ENCODE measurements at places on chromosomes 3 and 15.

GRCh38 chr3:155491696-155492095 is 198.2 kb upstream of the STRIT1 start:
- DNase-seq: no peak

DNA sequence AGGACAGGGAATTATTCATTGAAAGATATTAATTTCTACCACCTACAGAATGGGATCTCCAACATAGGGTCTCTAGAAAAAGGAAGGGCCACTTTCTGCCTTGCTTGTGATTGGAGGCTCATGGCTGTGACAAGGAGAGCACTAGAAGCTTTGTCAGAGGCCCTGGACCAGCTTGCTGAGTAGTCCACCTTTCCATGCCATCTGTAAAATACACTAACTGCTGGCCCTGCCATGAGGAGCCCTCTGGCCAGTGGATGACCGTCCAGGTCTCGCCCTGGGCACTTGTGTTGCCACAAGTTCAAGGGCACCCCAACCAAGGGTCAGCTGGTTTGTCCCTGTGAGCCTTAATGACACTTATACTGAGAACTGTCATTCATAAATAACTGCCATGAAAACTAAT is 1.6 kb upstream of the SYNM start:
- no peak for DNase-seq

DNA sequence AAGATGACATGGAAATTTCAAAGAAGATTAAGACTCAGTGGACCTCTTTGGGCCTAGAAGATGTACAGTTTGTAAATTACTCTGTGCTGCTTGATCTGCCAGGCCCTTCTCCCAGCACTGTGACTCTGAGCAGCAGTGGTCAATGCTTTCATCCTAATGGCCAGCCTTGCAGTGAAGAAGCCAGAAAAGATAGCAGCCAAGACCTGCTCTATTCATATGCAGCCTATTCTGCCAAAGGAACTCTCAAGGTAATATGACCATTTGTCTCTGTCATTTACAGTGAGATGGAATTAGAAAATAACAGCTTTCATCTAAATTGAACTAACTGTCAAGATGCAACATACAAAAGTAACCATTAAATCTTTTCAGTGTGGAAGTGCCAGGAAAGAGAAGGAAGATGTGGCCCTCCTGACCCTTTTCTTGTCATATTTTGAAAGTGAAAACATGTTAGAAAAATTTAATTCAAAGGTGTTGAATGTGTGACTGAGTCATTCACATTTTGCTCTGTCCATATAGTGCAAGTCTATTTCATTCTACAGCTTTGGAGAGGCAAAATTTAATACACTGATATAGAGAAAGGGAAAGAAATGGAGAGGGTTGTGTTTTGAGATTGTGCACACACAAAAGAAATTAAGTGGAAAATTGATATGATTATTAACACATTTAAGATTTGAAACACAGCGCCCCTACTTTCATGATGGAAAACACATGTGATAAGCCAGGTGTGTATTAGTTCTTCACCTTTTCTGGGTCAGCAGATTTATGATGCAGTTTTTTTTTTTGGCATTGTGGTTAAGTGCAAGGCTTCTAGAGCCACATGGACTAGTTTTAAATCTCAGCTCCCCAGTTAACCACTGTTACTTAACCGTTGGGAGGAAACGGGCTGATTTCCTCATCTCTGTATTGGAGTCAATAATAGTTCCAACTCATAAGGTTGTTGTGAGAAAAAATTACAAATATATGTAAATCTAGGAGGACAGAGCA is 375.1 kb downstream of the NAALADL2 start:
- DNase-seq: no peak

DNA sequence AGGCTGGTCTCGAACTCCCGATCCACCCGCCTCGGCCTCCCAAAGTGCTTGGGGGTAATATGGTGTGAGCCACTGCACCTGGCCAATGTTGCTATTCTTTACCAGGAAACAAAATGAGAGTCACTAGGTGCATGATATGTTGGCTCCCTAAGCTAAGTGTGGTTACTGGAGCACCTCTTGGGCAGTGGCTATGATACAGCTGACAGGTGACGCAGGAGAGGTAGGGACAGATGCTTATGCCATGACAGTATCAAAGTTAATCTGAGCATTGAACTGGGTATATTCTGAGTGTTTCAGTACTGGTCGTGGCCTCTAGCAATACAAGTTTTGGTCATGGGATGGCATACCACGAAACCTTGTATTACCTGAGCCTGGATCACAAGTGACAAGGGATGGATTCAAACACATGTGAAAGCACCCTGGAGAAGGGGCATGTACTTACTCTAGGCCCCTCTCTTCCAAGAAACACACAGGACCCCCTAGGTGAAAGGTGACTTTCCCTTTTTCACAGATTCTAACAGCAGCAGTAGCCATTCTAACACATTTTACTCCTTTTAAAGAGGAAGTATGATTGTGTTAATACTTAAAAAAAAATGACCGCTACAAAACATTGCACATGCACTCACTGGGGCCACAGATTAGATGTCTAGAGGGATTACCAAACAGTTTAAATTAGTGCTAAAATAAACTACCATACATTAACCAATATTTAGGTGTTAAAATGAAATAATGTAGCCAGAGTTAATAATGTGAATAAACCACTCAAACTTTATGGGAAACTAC is 467.3 kb downstream of the SHQ1 start:
- no peak for DNase-seq

DNA sequence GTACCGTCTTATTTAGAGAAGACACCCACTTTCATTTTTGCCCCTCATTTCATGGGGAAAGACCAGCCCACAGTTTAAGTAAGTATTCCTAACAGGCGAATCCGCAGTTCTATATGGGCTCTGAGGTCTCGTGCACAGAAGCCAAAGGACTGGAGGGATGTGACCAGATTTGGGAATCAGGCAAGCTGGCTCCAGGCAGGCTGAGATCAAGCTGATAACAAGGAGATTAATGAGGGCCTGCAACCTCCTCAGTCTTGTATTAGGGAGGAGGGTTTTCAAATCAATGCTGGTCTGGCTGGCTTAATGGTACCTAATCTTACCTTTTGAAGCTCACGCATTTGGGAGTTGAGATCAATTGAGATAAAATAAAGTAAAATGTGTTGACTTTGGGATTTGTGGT is 15.3 kb downstream of the ST8SIA2 start:
- no peak for DNase-seq

GRCh38 chr3:16529264-16529663 is 15.8 kb upstream of the RFTN1 start:
- no peak for DNase-seq

GRCh38 chr15:27223179-27223578 is 252.2 kb downstream of the GABRG3 start:
- DNase-seq: no peak

All from hypothalamus (tissue), 51 donors.